ENCODE measurements at places on chromosomes 3 and 15. TPM values are rescaled to one million over a fixed set of nuclear protein-coding genes. Genes with fewer than 3 reads are reported as not detected.

DNA sequence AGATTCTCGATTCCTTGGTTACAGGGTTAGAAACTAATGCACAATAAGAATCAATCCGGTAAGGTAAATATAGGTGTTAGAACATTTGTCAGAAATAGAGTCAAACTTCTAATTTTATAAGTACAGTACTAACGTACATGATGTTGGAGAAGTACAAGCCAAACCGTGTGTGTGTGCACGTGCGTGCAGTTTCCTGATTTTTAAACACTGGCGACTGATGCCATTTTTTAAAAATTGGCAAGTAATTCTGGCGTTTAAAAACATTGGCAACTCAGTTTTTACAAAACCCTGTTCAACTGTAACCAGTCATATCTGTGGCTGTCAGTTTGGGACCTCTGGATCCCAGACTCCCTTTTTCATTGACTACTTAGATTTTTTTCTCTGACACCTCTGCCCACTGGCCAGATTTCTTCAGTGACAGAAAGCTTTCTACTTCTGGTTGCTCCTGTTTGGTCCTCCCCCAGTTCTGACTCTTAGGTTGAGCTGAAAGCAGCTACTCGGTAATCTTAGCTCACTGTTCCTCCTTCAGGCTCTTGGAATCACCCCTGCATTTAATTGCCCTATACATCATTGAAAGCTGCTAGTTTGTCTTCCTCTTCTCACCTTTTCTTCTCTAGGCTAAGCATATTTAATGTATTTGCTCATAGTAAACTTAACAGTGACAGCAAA, 843 bp downstream of the ATG7 start:
- peak overlapping the region; percentile 67 for H3K4me3 ChIP-seq
- peaks cover 14% of the 10 kb centered on the region for H3K4me1 ChIP-seq
- peak overlapping the region; percentile 92 for H3K27ac ChIP-seq
- peaks cover 18% of the 10 kb centered on the region for H3K36me3 ChIP-seq

GRCh38 chr3:183261151-183261724, 8.2 kb downstream of the B3GNT5 start:
- H3K27ac ChIP-seq = peak overlapping the region; percentile 48
- peaks cover 9% of the 10 kb centered on the region for H3K4me1 ChIP-seq
- no peaks in the 10 kb centered on the region for H3K27me3 ChIP-seq

FRMD4B gene
- 59.6 TPM for total RNA-seq

DNA sequence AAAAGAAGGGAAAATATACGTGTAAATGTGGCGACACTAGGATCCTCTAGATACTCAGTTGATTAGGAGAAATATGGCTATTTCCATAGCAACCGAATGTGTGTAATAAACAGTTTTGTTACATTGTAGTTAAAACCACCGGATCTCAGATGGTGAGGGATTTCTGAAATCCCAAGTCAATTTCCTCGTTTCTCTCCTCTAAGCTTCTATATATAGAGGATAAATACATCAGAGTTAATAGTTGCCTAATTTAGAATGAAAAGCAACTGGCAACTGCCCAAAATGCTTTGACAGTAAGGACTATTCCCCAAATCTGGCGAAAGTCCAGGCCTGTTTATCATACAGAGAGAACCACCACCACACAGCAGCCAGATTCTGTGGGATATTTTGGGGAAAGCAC, 112.6 kb downstream of the GABRB3 start:
- no peak overlapping the region for H3K27ac ChIP-seq
- H3K36me3 ChIP-seq = no peaks in the 10 kb centered on the region
- H3K4me3 ChIP-seq = no peak overlapping the region
- no peaks in the 10 kb centered on the region for H3K4me1 ChIP-seq

PTPN9 gene
- total RNA-seq = 13.5 TPM

GRCh38 chr15:92819278-92820235, 80.6 kb upstream of the CHD2 start:
- peak overlapping the region; percentile 19 for H3K4me3 ChIP-seq
- H3K27me3 ChIP-seq = no peaks in the 10 kb centered on the region
- peak overlapping the region; percentile 91 for H3K27ac ChIP-seq

DNA sequence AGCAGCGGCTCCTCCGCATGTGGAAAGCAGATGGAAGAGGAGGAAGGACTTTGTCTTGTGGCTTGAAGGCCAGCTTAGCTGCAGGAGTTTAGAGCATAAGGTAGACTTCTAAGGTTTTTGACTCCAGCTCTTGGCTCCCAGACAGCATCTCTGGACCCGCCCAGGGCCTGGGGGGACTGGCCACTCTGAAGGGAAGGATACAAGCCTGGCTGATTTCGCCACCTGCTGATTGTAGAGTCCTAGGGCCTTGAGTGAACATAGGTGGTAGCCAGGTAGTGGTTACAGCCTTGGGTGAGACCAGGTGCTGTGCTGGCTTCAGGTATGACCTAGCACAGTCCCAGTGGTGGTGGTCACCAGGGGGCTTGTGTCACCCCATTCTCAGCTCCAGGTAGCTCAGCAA, 48.4 kb upstream of the RPL35A start:
- H3K36me3 ChIP-seq = no peaks in the 10 kb centered on the region
- no peaks in the 10 kb centered on the region for H3K27me3 ChIP-seq
- DNase-seq = no peak
- no peak overlapping the region for H3K4me3 ChIP-seq

GRCh38 chr3:141218926-141219325, 12.7 kb upstream of the PXYLP1 start:
- no peaks in the 10 kb centered on the region for H3K27me3 ChIP-seq
- H3K36me3 ChIP-seq = no peaks in the 10 kb centered on the region
- no peak overlapping the region for H3K4me3 ChIP-seq
- no peak overlapping the region for H3K27ac ChIP-seq
- DNase-seq = no peak
- no peaks in the 10 kb centered on the region for H3K4me1 ChIP-seq

- H3K27ac ChIP-seq = no peak overlapping the region
- H3K36me3 ChIP-seq = no peaks in the 10 kb centered on the region
- H3K4me3 ChIP-seq = no peak overlapping the region
- DNase-seq = no peak
Measured at GRCh38 chr3:127108796-127109195, 84.1 kb upstream of the PRR23E start.

GRCh38 chr15:69624816-69625215, 172.2 kb downstream of the RPLP1 start:
- H3K4me1 ChIP-seq = no peaks in the 10 kb centered on the region
- H3K36me3 ChIP-seq = no peaks in the 10 kb centered on the region
- no peak overlapping the region for H3K27ac ChIP-seq
- no peak for DNase-seq
- H3K27me3 ChIP-seq = no peaks in the 10 kb centered on the region

NTRK3 gene
- total RNA-seq = 0.80 TPM

DNA sequence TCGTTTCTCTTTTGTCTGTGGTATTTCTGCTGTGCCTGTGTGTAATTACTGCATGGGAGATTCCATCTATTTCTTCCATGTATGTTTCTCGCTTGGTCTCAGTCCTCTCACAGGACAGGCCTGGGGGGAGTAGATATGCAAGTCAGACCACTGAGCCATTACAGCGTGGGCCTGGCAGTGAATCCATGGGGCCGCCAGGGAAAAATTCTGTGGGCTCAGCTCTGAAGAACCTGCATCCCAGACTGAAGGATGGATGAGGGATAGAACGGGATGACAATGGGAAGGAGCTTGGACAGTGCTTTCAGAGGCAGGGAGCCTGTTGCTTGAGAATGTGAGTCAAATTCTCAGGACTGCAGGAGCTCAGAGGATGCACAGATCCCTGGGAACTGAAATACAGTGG, 24.8 kb downstream of the GRAMD2A start:
- H3K27ac ChIP-seq = no peak overlapping the region
- H3K36me3 ChIP-seq = no peaks in the 10 kb centered on the region
- H3K4me3 ChIP-seq = no peak overlapping the region
- no peaks in the 10 kb centered on the region for H3K27me3 ChIP-seq

CKMT1A gene
- 53.1 TPM for total RNA-seq

DNA sequence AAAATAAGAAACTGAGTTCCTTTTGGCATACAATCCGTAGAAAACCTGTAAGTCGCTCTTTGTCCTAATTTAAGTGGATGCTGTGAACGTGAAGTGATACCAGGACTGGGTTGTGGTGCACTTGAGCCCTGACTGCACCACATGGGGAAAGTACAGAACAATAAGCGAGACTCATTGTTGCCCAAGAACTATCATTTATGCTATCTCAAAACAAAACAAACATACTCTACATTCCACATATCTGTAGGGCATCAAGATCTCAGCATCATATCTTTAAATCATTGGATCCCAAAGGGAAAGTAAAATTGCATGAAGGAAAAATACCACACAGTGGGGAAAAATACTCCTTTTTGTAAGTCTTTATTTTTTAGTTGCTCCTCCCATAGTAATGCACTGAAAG, 580.3 kb downstream of the MECOM start:
- H3K4me1 ChIP-seq = peaks cover 46% of the 10 kb centered on the region
- no peak overlapping the region for H3K4me3 ChIP-seq
- no peak for DNase-seq
- no peaks in the 10 kb centered on the region for H3K27me3 ChIP-seq

PLSCR5 gene
- total RNA-seq = not detected

GRCh38 chr3:59263152-59263551, 213.3 kb upstream of the CFAP20DC start:
- H3K4me3 ChIP-seq = no peak overlapping the region
- DNase-seq = no peak
- no peak overlapping the region for H3K27ac ChIP-seq
- H3K36me3 ChIP-seq = no peaks in the 10 kb centered on the region

- no peak overlapping the region for H3K27ac ChIP-seq
- peaks cover 23% of the 10 kb centered on the region for H3K4me1 ChIP-seq
- no peaks in the 10 kb centered on the region for H3K27me3 ChIP-seq
- no peak overlapping the region for H3K4me3 ChIP-seq
- DNase-seq = no peak
Measured at GRCh38 chr3:152260026-152260425, 8.7 kb upstream of the MBNL1 start.

DNA sequence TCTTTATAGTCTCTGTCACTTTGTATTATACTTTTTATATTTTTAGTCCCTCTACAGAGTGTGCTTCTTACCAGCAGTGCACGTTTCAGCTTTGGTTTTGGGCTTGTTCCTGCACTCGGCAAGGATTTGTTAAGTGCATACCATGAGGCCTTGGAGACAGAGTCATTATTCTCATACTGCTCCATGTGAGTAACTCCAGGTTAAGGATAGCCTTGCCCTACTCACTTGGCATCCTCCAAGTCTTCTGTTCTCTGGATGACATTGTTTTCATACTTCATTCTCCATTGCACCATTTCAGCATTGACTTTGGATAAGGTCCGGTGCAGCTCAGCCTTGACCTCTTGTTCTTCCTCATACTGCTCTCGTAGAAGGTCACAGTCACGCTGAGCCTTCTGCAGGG, 96.4 kb downstream of the MYH15 start:
- no peaks in the 10 kb centered on the region for H3K27me3 ChIP-seq
- no peaks in the 10 kb centered on the region for H3K36me3 ChIP-seq
- DNase-seq = no peak
- no peaks in the 10 kb centered on the region for H3K4me1 ChIP-seq
- H3K4me3 ChIP-seq = no peak overlapping the region
- no peak overlapping the region for H3K27ac ChIP-seq

STRIT1 gene
- total RNA-seq = not detected

DNA sequence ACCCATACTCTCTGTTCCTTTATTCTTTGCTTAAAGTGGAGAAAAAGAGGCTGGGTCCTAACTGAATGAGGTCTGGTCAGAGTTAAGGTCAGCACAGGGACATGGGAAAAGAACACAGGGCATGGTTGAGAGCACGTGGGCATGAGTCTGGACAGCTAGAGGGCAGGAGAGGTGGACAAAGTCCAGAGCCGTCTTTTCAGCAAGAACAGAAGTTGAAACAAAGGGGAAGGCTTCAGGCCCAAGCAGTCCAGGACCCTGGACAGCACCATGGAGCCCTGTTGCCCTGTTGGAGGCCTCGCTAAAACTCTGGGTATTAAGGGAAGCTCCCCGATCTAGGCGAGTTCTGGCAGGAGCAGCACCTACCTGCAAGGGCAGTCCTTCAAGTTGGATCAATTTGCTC, 50.7 kb downstream of the XYLB start:
- no peak for DNase-seq
- H3K27ac ChIP-seq = no peak overlapping the region
- no peak overlapping the region for H3K4me3 ChIP-seq
- H3K27me3 ChIP-seq = no peaks in the 10 kb centered on the region
- no peaks in the 10 kb centered on the region for H3K4me1 ChIP-seq

GLCE gene
- total RNA-seq = 22.1 TPM

DNA sequence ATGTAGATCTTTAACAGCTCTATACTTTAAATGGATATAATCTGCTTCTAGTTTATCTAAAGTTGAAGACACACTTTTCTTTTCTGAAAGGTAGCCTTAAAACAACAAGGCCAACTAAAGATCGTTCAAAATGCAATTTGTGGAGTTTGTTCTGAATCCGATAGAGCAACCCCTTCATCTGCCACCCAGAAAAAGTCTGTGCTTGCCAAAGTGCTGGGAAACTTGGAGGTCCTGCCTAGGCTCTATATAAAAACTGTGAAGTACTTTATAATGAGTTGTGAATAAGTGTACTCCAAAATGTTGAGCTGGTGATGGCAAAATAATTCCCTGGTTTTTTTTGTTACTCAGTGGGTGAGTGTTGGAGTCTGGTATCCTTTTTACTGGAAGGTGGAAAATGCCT, 12.5 kb downstream of the GLDN start:
- no peak overlapping the region for H3K4me3 ChIP-seq
- H3K27ac ChIP-seq = no peak overlapping the region
- H3K36me3 ChIP-seq = no peaks in the 10 kb centered on the region
- H3K4me1 ChIP-seq = no peaks in the 10 kb centered on the region
- no peak for DNase-seq
- H3K27me3 ChIP-seq = peaks cover 3% of the 10 kb centered on the region

GOLGA8O gene
- 0.19 TPM for total RNA-seq

- H3K36me3 ChIP-seq = no peaks in the 10 kb centered on the region
- DNase-seq = no peak
- no peak overlapping the region for H3K4me3 ChIP-seq
- H3K27ac ChIP-seq = peak overlapping the region; percentile 13
- H3K4me1 ChIP-seq = peaks cover 15% of the 10 kb centered on the region
Measured at GRCh38 chr3:100210772-100211135, 50.0 kb upstream of the TBC1D23 start.

DNA sequence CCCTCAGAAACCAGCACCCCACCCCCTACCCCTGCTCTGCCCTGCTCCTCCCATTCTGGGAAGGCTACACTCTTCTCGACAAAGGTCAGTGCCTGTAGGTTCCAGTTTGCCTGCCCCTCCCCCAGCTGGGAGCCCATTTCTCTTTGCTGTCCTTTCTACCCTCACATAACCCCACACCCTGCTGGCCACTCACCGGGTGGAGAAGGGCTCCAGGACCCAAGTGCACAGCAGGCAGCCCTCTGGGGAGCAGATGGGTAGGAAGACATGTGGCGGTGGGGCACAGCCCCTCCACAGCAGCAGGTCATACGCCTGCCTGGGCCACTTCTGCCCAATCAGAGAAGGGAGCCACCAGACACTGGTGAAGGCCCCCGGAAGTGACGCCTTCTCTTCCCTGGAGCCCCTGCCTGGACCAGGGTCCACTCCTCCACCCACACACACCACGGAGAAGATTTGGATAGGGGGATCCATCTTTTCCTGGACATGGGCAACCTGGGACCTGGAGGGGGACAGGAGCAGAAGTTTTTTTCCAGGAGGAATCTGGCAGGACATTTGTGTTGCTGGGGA, at the start of gene THPO:
Gene THPO, minus strand, starts transcription at position 326 of the 564 bp plus-strand sequence. CDS start 1,948 bp downstream, outside the sequence.
- peaks cover 8% of the 10 kb centered on the region for H3K27me3 ChIP-seq
- H3K4me3 ChIP-seq = no peak within 1 kb of the TSS
- H3K27ac ChIP-seq = peak within 1 kb of the TSS; percentile 43
- DNase-seq = no peak
- H3K36me3 ChIP-seq = no peaks in the 10 kb centered on the region

- H3K36me3 ChIP-seq = peaks cover 32% of the 10 kb centered on the region
- no peak overlapping the region for H3K4me3 ChIP-seq
- H3K27me3 ChIP-seq = no peaks in the 10 kb centered on the region
- no peak overlapping the region for H3K27ac ChIP-seq
Measured at GRCh38 chr3:138771585-138771984, 63.1 kb downstream of the PIK3CB start.

- no peaks in the 10 kb centered on the region for H3K4me1 ChIP-seq
- no peak overlapping the region for H3K27ac ChIP-seq
- DNase-seq = no peak
- H3K4me3 ChIP-seq = no peak overlapping the region
- no peaks in the 10 kb centered on the region for H3K27me3 ChIP-seq
Measured at GRCh38 chr3:188695241-188695640, 476.5 kb upstream of the TPRG1 start.
